Glomerular endothelial cell (primary cell): ENCODE measurements at places on chromosomes 6 and 20. TPM values are rescaled to one million over a fixed set of nuclear protein-coding genes. Genes with fewer than 3 reads are reported as not detected.

DNA sequence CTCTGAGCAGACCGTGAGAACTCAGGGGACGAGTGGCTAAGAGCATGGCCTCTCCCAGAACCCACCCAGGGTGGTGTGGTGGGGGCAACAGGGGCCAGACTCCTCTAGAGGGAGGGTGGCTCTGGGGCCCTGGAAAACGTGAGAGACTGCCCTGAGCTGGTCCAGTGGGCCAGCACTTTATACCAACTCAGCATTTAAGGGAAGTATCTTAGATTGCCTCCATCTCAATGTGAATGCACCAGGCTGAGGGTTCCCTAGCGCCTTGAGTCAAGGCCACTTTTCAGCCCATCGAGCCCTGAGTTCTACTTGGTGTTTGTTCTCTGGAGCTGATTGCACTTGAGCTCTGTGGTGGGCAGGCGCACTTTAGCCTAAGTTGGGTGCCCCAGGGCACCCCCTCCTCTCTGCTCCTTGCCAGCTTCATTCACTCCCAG lies 42.0 kb upstream of the IRF4 start:
- no peak for DNase-seq

CCHCR1 gene
- 9.3 and 13.8 TPM in 2 replicates for total RNA-seq

- no peak for DNase-seq
Observed at GRCh38 chr6:133553652-133554051, 312.5 kb downstream of the EYA4 start.

DNA sequence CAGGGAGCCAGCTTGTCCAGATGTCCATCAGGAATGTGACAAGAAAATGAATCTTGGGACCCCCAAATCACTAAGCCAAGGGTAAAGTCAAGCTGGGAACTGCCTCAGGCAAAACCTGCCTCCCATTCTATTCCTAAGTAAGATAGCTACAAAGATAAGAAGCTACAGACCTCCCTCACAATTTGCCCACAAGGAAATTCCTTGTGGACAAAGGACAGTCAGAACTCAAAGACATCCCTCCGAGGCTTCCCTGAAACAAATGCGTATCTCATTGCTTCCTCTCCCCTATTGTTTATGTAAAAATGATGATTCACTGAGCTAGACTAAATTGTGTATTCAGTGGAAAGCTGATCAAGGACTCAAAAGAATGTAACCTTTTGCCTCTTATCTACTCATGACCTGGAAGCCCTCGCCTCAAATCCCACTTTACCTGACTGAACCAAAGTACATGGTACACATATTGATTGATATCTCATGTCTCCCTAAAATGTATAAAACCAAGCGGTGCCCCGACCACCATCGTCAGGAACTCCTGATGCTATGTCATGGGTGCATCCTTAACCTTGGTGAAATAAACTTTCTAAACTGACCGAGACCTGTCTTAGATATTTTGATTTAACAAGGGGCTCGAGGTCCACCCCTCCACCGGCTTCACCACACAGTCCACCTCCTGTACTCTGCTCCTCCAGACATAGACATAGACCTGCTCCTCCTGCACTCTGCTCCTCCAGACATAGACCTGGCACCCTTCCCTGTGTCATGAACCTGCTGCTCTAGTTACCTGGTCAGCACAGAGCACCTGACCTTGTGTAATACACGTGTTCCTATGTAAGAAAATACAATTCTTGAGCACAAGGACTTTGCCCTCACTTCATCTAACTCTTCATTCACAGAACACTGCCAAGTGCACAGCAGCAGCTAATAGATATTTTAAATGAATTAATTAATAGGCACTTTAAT lies 81.4 kb downstream of the WDR27 start:
- no peak for DNase-seq

MATN4 gene
- not detected in 2 replicates for total RNA-seq

GRCh38 chr6:35487658-35488516 lies 9.0 kb downstream of the TEAD3 start:
- no peak for DNase-seq

DNA sequence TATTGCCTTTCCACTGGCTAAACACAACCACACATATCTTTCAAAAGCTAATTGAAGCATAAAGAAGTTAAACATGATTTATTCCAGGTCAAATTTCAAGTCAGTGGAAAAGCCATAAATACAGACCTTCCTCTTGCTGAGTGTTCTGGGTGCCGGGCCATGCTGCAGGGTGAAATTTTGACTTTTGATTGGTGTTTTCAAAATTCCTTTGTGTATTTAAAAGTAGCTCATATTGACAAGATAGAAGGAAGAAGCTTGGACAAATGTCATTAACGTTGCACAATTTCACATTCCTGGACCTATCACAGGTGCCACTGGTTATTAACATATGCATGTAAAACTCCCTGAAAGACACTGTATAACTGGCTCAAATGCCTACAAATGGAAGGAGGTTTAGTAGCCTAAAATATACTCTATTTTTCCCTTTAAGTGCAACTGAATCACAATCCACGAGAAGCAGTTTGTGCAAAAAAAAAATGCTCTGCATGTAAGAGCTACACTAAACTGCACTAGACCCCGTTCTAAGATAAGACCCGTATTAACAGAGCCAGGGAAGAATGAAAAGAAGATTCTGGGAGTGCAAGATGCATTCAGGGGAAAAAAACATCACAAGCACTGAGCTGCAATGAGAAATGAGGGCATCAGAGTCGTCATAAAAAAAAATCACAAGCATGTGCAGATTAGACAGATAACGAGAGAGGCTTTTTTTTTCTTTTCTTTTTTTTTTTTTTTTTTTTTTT lies 30.4 kb downstream of the ATXN1 start:
- no peak for DNase-seq

C6orf163 gene
- total RNA-seq, result 0.15 and 3.0 TPM in 2 replicates

DNA sequence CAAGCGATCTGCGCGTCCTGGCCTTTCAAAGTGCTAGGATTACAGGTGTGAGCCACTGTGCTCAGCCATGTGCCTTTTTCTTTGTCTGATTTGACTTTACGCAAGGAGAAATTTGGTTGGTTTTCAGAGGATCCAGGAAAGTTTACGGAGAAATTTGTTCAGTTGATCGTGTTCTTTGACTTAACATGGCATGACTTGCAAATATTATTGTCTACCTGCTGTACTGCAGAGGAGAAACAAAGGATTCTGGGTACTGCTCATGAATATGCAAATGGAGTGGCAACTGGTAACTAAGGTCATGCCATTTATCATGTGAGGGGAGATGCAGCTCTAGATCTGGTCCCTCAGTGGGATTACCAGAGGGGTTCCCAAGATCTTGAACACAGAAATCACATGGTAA lies 68.8 kb upstream of the CHD6 start:
- no peak for DNase-seq

TGM3 gene
- 3.5 TPM in 1 of 2 replicates, not detected in the other for total RNA-seq

AKAP7 gene
- total RNA-seq, result 3.3 and 4.2 TPM in 2 replicates

RAMACL gene
- 1.6 and 7.8 TPM in 2 replicates for total RNA-seq

TMEM170B gene
- total RNA-seq, result 2.5 and 2.7 TPM in 2 replicates

GRCh38 chr20:1377341-1377871 lies 15.4 kb downstream of the FKBP1A start:
- DNase-seq, result no peak

DNA sequence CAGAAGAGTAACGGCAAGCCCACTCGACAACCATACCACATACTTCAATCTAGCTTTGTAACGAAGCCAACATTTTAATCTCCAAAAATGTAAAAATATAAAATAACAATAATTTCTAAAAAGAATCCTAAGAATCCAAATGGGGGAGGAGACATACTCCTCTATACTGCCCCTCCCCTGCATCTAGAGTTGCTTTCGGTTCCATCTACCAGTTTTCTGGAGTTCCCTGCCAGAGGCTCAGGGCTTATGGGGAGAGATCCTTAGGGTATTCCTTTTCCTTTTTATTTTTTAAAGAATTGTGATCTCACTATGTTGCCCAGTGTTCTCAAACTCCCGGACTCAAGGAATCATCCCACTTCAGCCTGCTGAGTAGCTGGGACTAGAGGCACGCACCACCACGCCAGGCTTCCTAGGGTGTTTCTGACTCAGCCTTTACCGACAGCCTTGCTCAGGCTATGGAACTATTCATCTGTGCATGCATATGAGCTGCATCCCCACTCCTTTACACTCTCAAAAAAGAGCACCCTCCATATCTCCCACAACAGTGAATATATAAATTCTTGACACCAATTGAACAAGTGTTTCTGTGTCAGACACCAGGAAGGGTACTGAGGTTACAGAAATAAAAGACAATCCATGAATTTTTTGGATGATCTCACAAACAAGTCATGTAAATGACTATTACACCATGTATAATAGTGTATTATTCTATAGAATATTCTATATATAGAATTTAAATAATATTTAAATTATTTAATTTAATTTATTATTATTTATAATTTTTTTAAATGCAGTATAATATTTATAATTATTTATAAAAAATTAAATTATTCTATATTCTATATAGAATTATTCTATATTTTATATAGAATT lies 40.7 kb upstream of the UBR2 start:
- no peak for DNase-seq

- DNase-seq, result no peak
Observed at GRCh38 chr20:33051333-33051732, 2.4 kb upstream of the BPIFB3 start.

DNA sequence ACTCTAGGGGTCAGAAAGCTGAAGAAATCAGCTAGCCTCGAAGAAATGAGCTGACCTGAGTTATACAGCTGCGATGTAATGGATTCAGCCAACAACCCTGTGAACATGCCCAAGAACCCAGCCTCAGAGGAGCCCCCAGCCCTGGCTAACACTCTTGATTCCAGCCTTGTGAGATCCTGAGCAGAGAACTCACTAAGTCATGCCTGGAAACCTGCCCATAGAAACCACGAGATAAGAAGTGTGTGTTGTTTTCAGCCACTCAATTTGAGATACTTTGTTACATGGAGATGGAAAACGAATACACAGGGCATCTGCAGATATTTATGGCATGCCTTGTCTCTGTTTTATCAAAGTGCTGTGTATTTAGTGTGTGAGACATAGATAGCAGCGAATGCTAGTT lies 265.2 kb downstream of the QKI start:
- no peak for DNase-seq

HNF4A gene
- not detected in 2 replicates for total RNA-seq

GRCh38 chr20:44398335-44398734 lies 42.8 kb downstream of the HNF4A start:
- DNase-seq, result no peak

DNA sequence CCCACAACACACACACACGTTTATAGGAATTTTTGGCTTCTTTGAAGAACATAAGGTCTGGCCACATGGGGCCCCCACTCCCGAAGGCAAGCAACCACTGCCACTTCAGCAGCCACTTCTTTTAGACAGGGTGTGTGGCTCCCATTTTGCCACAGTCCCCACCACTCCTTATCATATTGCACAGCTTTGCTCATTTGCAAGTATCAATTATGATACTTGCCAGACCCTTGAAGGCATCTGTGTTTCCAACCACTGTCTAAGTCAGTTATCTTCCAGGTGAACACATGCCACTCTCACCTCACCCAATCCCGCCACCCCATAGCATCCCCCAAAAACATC lies 73.1 kb downstream of the NOL4L start:
- DNase-seq, result no peak

GRCh38 chr6:131451321-131452144 lies 121.5 kb upstream of the ARG1 start:
- DNase-seq, result no peak

PRSS16 gene
- 0.05 TPM in 1 of 2 replicates, not detected in the other for total RNA-seq

GRCh38 chr6:392441-393390 lies 1.2 kb downstream of the IRF4 start:
- no peak for DNase-seq

THBS2 gene
- 2.6 and 11.1 TPM in 2 replicates for total RNA-seq

FRK gene
- 0.06 and 0.53 TPM in 2 replicates for total RNA-seq

- DNase-seq, result no peak
Observed at GRCh38 chr20:16111852-16112412, 461.3 kb downstream of the KIF16B start.
